ENCODE measurements at places on chromosomes 5 and 9.

DNA sequence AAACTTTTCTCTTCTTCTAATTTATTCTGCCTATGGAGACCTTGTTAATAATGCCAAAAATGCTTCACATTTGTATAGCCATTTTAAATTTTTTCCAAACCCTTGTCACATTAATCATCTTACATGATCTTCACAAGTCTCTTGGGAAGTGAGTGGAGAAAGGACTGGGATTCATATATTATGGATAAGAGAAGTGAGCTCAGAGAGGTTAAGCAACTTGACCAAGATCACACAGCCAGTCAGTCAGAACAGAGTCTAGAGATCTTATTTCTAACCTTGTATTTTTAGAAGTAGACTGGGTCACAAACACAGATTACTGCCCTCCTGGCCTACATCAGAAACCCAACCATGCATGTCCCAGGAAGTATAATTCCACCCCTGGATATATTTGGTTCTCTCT, 218.0 kb upstream of the ADRA1B start:
- no peak for DNase-seq

DNA sequence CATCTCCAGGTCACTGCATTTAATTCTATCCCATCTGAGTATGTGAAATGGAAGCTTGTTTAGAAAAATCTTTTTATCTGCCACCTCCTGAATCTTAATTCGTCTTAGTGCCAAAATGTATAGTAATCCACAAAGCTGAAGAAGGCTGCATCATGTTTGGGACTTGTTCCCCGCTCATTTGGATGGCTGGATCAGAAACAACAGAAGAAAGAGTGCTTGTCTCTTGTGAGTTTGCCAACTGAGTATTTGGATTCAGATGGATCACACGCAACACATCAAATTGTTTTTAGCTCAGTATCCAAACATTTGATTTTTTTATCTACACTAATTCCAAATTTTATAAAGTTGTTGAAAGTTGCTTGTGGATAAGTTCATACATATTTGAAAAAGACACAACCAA, 197.2 kb upstream of the PAPPA start:
- DNase-seq = no peak

DNA sequence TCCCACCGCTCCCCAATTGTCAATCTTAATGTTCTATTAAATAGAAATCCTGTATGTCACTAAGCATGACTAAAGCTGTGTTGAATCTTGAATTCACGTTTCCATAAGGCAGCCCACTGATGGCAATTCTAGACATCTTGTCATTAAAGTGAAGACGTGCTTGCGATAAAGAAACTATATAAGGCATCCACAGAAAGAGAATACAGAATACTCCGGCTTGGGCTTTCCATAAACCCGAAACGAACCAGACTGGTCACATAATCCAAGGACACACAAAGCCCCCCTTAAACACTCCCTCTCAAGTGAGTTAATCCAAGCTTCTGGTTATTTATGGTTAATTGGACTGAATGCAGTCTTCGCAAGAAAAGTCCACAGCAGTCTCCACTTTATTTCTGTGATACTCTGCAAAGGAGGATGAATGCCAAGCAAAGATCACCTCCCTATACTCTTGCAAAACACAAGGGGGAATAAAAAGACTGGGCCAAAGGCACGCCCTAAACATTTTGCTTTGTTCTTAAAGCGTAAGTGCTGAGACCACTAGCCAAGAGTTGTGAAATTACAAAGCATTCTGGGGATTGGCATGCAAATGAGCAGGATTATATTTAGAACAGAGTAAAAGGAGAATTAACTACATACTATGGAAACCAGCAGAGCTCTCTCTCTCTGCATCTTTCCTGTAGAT, 54.7 kb downstream of the DPYSL3 start:
- DNase-seq = no peak

DNA sequence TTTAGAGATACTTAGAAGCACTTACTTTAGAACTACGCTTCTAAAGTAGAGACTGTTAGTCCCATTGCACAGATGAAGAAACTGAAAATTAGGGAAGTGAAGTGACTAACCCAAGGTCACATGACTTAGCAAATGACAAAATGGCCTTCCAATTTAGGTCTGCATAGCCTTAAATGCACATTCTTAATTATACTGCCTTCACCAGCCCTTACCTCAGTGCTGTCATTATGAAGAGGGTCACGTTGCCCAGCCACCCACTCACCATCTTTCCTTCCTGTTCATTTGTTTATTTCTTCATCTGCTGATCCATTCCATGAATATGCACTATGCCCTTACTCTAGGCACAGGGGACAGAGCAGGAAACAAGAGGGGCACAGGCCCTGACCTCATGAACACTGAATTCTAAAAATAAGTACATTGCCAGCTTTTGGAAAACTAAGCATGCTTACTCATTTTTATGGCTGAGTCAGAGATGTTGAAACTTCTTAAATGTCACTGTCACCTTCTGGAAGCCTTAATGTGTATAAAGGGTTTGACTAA, 8.6 kb downstream of the HAVCR2 start:
- no peak for DNase-seq

- DNase-seq = peak; percentile 17
Measured at GRCh38 chr5:95895771-95896170, 65.9 kb downstream of the ELL2 start.

- no peak for DNase-seq
Measured at GRCh38 chr9:113589407-113589806, 125.9 kb downstream of the RGS3 start.
